ENCODE measurements at places on chromosomes 16 and 17.

- DNase-seq: no peak
Measured at GRCh38 chr17:45855691-45856336, 11.1 kb downstream of the SPPL2C start.

- DNase-seq: no peak
Measured at GRCh38 chr17:38334480-38335364, 9.0 kb downstream of the GPR179 start.

- DNase-seq: no peak
Measured at GRCh38 chr17:74153821-74154430, 49.6 kb upstream of the RPL38 start.

DNA sequence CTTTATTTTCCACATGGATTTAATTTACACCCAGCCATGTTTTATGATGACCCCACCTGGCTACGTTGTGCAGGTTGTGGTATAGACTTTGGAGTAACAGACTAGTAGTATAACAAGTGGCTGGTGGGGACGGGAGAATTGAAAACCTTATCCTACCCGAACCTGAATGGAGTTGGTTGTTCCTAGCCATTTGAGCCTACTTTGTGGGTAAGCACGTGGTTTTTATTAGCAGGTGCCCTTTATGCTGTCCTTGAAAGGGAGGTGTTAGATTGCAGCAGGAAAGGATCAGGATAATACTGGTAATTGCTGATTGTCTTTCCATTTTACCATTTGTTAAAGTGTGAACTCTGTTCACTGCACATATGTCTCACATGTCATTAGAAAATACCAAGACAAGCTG, 31.9 kb upstream of the PHAF1 start:
- no peak for DNase-seq

- DNase-seq: no peak
Measured at GRCh38 chr16:12719972-12720371, 83.7 kb downstream of the CPPED1 start.

- DNase-seq: no peak
Measured at GRCh38 chr17:21289902-21290571, 5.5 kb downstream of the MAP2K3 start.

- no peak for DNase-seq
Measured at GRCh38 chr17:80236911-80237310, 16.7 kb downstream of the SLC26A11 start.

DNA sequence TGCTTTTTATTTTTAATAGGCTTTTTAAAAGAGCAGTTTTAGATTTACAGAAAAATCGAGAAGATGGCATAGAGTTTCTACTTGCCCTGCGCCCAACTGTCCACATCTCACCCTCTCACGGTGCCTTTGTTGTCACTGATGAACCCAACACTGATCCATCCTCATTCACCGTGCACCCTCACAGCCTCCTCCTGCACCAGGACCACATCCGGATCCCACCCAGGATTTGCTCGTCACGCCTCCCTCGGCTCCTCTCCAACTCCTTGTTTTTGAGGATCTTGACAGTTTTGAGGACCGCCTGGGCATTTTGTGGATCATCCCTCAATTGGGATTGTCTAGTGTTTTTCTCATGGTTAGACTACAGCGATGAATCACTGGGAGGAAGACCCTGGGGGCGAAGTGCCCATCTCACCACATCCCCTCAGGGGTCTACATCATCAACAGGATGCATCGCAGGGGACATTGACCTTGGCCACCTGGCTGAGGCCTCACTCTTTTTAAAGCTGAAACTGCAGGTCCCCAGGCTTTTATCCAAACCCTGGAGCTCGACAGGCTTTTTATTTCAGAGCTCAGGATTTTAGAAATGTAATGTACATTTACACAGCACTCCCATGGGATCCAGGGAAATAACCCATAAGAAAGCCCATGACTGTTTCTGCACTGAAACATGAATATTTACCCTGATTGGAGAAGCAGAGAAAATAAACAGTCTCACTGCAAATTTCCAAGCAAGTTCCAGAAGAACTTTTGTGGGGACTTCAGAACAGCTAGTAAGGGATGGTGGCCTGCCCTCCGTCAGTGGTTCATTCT, 71.8 kb upstream of the ZNF469 start:
- DNase-seq: no peak

GRCh38 chr17:59858167-59858816, 34.5 kb downstream of the TUBD1 start:
- peak; percentile 44 for DNase-seq

DNA sequence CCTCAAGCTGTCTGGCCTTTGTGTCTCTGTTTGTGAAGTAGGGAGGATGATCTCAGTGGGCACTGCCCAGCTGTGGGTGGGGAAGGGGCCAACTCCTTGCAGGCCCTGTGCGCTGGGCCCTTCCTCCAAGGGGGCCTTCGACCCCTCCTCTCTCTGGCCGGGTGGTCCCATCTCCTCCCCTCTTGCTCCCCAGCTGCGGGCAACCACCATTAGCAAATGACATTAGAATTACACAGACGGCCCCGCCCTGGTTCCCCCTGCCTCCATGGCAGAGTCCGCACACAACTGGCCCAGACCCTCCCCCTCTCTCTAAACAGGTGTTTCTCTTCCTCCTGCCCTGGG, 2.5 kb upstream of the SLC6A4 start:
- DNase-seq: no peak

DNA sequence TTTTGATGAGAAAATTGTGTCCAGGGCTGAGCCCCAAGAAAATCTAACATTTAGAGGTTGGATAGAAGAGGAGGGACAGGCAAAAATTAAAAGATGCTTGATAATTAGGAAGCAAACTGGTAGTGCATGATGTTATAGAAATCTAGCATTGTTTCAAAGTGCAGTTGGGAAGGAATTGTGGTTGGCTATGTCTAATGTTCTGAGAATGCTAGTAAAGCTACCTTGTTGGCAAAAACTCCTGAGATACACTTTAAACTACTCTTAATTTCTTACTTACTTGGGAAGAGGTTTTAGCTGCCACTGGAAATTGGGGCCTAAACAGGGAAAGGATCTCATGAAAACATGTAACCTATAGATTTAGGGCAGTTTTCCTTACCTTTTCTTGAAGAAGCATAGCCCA, 48.3 kb downstream of the MAP2K4 start:
- no peak for DNase-seq

DNA sequence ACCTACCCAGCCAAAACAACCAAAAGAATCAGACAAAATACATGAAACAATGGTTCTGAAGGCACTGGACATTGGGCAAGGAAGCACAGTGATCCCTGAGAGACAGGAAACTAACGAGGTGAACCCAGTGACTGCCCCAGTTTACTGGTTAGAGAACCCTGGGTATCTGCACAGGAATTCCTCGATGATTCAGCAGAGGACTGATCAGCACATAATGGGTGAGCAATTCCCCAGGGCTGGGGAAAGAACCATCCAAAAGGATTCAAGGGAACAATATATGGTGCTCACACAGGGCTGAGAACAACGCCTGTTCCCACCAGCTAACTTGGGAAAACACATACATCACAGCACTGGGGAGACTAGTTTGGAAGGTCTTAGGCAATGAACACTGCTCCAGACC, 167.2 kb downstream of the PARN start:
- DNase-seq: no peak

GRCh38 chr16:29984137-29984763, 10.6 kb downstream of the TAOK2 start:
- no peak for DNase-seq

DNA sequence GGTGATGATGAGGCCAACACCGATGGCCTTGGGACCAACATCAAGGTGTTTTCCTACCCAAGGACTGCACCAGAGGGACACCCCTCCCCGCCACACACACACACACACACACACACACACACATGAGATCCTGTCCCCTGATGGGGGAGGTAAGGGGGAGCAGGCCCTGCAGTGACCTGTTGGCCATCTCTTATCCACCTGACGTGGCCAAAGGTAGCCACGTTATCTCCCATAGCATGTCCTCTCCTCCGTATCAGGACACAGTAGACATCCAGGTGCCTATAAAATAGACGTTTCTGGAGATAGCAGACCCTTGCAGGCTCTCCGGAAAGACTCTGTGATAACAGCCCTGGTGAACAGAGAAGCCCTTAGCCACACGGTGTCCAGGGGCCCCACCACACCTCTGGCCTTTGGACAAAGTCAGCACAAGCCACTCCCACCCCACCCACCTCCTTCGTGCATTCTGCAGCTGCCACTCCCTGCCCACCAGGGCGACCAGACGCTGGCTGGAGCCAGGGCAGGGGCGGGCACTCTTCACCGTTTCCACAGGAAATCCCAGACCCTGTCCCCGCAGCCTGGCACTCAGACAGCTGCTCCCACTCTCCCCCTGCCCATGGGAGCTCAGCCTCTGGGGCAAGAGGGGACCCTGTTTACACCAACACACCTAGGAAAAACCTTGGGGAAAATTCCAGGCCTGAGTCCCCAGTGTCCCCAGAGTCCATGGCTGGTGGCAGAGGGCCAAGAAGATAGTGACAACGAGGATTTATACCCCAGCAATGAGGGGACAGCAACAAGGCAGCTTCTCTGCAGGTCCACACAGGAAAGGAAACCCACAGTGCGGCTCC, 15.4 kb upstream of the ENPP7 start:
- DNase-seq: no peak

GRCh38 chr17:40345161-40345993, 19.2 kb downstream of the GJD3 start:
- no peak for DNase-seq

DNA sequence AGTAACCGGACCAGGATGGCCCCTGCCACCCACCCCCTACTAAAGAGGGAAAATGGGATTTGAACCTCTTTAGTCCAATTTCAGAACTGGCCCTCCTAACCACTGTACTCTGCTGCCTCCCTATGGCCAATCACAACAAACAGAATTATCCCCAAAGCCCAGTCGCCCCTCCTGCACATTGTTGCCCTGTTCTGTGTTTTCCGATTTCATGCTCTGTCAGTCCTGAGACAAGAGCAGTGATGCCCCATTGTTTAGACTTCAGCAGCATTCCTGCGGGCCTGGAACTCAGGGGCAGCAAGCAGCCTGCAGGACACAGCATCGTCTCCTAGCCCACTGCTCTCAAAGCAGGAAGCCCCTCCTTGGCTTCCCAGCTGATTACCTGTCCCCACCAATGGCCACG, 20.5 kb upstream of the KLHL11 start:
- no peak for DNase-seq

GRCh38 chr16:50740736-50741135, 1.1 kb upstream of the CYLD start:
- DNase-seq: no peak

DNA sequence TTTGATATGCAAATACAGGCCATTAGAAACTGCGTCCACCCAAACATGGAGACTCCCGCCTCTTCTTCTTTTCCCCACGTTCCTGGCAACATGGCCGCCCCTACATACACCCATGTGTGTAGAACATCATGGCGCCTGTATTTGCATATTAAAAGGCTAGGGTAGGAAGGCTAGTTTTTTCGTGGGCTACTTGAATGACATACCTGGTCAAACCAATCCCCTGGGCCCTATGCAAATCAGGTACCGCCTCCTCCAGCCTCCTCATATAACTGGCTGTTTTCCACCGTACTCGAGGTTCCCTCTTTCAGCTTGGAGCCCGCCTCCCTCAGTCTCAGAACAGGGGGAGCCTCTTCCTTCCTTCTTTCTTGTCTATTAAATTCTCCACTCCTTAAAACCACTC, 840 bp upstream of the CD300LB start:
- DNase-seq: no peak

GRCh38 chr16:89954462-89954861, 5.9 kb downstream of the DEF8 start:
- DNase-seq: no peak

- DNase-seq: no peak
Measured at GRCh38 chr17:34567691-34568465, 11.5 kb upstream of the TMEM132E start.

DNA sequence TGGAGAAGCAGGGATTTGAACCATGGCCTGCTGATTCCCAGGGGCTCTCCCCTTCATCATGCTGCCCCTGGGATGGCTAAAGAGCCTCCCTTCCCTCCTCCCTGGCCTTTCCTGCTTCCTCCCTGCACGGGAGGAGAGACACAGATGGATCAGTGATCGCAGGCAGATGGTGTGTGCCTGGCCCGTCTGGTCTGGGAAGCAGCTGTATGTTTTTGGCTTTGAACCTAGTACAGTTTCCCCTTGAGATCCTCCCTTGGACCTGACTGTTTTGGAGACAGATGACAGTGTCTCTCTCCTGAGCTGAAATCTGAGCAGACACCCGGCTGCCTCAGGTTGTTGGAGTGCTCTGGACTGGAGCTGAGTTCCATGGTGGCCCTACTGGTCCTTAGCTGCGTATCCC, 29.0 kb upstream of the ATP2C2 start:
- DNase-seq: no peak

DNA sequence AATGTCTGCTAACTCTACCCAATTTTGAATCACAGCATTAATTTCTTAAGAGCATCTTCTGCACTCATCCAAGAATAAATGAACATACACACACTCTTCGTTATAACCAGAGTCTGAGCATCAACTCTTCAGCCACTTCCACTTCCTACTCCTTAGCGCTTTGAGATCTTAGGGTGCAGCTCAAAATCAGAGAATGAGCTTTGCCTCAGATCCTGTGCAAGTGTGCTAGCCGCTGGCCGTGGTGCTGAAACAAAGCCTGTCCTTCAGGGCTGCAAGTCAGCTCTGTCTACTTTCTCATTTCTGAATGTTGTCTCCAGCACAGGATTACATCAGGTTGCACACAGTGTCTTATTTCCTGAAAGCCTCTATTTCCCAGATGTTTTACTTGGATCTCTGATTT, 165.4 kb downstream of the AIPL1 start:
- peak; percentile 10 for DNase-seq

DNA sequence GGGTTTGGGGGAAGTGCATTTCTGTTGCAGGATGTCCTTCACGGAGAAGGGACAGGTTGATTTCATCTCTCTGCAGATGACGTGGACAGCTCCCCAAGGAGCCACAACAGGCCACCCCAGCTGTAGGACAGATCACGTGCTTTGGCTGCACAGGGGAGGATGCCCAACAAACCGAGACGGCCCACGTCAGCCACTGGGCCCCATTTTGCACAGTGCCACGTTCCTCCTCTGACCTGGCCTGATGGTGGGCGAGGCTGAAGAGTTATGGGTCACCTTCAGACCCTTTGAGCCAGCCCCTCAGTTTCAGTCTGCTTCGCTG, 9.0 kb upstream of the RHBDL3 start:
- no peak for DNase-seq

- DNase-seq: no peak
Measured at GRCh38 chr17:66146394-66146793, 45.5 kb downstream of the CEP112 start.

DNA sequence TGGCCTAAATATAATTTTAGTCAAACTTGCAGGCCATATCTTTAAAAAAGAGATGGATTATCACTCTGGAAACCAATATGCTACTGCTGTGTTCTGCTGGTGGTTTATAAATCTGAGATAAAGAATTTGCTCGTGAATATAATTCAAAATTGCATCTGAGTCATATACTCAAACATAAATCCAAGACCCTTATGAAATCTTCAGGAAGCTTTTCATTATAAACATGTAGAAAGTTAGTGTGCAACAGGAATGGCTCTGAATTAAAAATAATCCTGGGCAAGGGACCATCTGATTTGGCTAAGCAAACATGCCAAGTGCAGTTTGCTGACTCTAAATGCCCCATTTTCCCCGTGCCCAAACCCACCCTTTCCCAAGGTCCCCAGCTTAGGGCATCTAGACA, 57.3 kb downstream of the TEX2 start:
- no peak for DNase-seq

- no peak for DNase-seq
Measured at GRCh38 chr16:4610011-4611005, 4.4 kb downstream of the UBALD1 start.

- no peak for DNase-seq
Measured at GRCh38 chr16:65178151-65178550, 56.3 kb upstream of the CDH11 start.

All from fibroblast of skin of left biceps (primary cell).